ENCODE measurements at places on chromosomes 12 and 14.

DNA sequence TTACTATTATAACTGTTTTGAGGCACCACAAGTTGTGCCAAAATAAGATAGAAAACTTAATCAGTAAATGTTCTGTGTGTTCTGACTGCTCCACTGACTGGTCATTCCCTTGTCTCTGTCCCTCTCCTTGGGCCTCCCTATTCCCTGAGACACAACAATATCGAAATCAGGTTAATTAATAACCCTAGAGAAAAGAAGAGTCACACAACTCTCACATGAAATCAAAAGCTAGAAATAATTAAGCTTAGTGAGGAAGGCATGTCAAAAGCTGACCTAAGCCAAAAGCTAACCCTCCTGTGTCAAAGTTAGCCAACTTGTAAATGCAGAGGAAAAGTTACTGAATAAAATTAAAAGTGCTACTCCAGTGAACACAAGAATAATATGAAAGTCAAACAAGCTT lies 53.8 kb upstream of the CCDC196 start:
- no peak for DNase-seq

- DNase-seq, result no peak
Observed at GRCh38 chr12:84135586-84136279, 776.9 kb downstream of the SLC6A15 start.

DNA sequence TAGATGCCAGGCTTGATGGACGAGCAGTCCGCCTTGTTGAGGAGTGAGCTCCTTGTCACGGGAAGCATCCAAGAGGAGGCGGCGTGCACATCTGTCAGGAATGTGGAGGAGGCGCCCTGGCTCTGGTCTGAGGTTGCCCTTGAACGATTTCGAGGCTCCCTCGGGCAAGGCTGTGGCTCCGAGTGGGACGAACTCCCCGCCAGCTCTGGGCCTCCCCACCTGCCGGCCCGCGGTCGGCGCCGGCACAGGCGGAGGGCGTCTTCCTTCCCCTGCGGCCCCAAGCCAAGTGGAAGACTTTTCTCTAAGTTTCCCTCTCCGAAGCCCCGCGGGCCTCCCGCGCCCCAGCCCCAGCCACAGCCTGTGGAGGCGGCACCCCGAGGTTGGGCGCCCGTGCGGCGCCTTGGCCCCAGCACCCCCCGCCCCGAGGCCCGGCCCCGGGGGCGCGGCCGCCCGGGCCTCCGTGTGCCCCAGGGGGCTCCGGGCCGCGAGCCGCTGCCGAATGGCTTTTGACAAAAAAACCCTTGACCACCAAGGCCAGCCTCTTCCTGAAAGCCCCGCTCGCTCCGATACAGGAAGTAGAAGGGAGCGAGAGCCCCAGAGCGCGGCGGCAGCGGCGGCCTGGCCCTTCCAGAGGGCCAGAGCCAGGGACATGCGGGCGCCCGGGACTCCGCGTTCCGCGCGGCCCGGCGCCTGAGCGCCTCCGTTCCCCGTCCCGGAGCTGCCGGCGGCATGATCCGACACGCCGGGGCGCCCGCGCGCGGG lies at the start of gene RIN3:
RIN3 (plus strand) TSS at position 578 of the 762 bp plus-strand sequence; CDS start at position 730, 152 bp downstream.
- peak; percentile 26 for DNase-seq

DNA sequence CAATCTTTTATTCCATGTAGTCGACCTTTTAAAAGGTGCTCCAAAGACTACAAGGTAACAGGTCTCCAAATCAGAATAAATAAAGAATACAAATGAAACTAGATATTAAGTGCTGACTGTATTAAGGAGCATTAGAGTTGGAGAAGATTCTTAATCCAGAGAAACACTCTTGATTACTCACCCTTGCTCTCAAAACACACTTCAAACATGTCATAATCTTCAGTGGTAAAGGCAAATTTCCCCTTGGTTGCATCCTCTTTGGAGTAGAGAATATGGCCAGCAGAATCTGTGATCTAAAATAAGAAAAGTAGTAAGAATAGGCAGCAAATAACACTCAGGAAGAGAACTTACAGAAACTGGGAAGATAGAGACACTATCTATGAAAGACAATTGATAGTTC lies 24.6 kb downstream of the TMED10 start:
- no peak for DNase-seq

GRCh38 chr12:76346236-76346635 lies 2.0 kb downstream of the BBS10 start:
- no peak for DNase-seq

DNA sequence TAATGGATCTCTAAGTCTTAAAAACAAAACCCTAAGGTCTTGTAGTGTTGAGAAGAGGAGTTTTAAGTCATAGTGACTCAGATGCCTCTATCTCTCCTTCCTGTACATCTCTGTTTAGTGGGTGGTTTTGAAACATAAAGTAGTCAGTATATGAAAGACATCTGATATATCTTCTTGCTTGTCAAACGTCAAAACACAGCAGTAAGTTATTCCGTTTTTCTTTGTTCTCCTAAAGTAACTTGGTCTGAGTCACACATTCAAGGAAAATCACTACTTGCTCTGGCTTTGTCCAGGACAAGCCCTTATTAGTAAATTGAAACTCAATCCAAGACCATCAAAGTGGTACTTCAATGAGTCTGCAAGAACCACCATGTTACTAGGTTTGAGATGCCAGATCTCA lies 1172.5 kb downstream of the BCL11B start:
- no peak for DNase-seq

DNA sequence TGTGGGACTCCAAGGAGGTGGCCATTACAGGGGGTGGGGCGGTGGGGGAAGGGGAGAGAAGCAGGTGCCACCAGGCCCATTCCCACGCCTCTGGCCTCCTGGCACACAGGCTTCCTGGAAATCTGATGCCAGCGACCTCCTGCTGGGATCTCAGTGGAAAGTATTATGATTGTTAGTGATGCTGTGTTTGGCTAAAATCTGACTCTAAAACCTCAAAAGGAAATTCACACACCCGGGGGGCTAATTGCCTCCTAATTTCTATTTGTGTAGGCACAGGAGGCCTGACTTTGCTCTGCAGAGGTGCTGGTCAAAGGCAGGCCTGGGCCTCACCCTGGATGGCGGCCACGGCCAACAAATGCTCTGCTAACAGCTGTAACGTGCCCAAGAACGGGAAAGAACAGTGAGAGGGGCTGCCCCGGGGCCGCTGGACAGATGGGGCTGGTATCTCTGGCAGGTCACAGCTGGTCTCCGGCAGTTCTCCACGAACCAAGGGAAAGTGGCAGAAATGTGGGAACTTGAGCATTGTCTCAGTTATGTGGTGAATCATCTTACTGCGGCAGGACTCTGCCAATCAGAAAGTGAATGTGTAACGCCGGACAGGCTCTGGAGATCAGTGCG lies 14.3 kb downstream of the FAM181A start:
- DNase-seq, result no peak

- DNase-seq, result no peak
Observed at GRCh38 chr12:79973801-79974200, 38.9 kb upstream of the PPP1R12A start.

GRCh38 chr14:87388946-87389345 lies 604.0 kb downstream of the GALC start:
- DNase-seq, result no peak

DNA sequence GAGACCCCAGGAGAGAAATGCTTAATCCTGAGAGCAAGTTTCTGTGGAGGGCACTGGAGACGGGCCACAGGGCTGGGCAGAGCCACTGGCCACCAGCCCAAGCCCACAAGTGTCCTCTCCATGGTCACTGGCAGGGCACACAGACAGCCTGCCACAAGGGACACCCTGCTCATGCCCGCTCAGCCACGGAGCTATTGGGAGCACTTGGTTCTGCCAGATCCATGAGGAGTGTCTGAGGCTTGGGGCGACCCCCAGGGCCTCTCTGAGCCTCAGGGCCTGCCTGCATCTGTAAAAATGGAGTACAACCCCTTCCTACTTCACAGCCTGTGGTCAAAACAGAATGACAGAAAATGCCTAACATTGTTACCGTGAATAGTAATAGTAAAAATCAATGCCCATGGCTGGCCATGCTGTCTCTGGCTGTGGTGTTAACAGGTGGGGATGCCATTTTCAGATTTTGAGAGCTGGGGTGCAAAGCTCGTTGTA lies 3.2 kb downstream of the PGF start:
- DNase-seq, result no peak

DNA sequence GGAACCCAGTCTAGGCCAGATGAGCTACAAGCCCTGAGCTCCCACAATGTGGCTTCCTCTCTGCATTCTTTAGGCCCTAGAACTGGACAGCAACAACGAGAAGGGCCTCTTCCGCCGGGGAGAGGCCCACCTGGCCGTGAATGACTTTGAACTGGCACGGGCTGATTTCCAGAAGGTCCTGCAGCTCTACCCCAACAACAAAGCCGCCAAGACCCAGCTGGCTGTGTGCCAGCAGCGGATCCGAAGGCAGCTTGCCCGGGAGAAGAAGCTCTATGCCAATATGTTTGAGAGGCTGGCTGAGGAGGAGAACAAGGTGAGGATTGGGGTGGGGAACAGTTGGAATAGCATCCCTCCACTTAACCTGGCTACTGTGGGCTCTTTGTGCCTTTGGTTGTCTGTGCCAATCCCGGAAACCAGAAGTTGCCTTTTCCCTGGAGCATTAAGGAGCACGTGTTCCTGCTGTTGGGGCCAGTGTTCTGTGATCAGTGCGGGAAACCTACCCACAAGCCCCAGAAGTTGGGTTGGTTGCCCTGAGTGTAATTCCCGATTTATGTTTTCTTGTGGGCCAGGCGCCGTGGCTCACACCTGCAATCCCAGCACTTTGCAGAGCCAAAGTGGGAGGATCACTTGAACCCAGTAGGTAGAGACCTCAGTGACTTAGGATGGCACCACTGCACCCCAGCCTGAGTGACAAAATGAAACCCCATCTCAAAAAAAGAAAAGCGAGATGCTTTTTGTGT lies 6.4 kb downstream of the FKBP4 start:
- no peak for DNase-seq

- no peak for DNase-seq
Observed at GRCh38 chr12:16526693-16527092, 79.3 kb downstream of the LMO3 start.

GRCh38 chr14:84671776-84672175 lies 858.2 kb upstream of the FLRT2 start:
- no peak for DNase-seq

DNA sequence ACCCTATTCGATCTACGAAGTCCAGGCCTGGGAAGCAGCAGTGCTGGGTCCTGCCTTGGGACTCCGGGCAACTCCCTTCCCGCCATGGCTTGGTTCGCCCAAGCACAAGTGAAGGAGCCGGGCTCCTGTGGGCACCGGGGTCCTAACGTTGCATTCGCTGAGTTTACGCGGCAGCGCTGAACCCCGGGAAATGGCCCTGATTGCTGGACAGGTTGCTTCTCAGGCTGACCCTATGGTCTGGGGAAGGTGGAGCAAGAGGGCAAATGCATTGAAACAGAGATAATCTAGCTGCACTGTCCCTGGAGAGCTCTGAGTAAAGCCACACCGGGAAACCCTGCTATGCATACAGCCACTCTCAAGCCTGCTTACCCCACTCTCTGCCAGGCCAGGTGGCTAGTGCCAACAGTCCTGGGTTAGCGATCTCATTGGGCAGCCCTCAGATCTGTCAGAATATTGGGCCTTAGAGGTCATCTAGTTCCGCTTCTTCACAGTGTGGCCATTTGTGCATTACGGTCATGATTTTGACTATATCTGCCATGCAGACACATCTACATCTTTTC lies 11.3 kb downstream of the SYNE3 start:
- DNase-seq, result no peak

GRCh38 chr12:112855375-112855774 lies 51.4 kb upstream of the OAS1 start:
- no peak for DNase-seq

DNA sequence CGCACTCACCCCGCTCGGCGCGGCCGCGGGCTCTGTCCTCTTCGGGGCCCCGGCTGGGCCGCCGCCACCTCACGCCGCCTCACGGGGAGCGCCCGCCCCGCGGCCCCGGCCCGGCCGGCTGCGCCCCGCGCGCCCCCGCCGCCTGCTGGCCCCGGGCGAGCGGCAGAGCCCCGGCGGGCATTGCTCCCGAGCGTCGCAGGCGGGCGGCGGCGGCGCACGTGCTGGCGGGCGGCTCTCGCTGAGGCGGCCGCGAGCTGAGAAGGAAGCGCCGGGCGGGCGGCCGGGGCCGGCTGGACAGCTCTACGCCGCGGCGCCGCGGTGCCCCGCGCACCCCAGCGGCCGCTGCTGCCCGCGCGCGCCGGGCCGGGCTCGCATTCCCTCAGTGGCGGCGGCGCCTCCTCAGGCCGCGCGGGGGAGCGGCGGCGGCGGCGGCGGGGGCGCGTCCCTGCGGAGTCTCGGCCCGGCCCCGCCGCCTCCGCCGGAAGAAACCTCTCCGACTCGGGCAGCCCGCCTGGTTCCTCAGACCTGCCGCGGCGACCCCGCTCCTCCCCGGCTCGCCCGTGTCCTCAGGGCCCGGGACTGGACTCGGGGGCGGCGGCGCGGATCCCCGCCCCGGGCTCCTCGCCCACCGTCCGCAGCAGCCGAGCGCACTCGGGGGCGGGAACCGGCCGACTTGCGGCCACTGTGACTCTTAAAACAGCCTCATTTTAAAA lies at the start of gene PITPNM2:
PITPNM2 (minus strand) TSS at position 347 of the 713 bp plus-strand sequence. CDS start 116,500 bp downstream, outside the sequence.
- DNase-seq, result no peak

- DNase-seq, result no peak
Observed at GRCh38 chr14:54465654-54466053, 23.1 kb downstream of the GMFB start.

- DNase-seq, result no peak
Observed at GRCh38 chr12:32027684-32028365, 68.6 kb downstream of the RESF1 start.

DNA sequence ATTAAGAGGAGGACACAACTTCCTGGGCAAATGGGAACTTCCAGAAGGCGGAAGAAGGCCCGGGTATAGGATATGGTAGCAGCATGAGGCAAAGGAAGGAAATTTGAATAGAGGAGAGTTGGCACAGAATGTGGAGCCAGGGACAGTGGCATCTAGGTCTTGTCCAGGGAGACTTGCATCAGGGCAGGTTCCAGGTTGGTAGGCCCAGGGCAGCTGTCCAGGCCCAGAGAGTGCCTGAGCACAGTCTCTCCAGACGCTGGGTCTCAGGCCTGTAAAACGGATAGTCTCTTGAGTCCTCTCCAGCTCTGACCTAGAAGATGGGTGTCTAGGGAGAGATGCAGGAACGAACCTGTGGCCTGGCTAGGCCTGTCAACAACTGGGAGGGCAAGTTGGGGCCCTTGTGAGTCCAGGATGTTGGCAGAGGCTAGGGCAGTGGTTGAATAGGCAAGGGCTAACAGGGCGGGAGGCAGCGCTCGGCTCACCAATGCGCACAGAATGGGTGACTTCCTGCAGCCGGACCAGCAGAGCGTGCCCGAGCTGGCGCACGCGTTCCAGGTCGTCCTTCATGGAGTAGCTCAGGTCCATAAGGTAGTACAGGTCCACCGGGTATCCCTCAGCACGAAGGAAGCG lies 9.9 kb downstream of the ITGB7 start:
- DNase-seq, result no peak

DNA sequence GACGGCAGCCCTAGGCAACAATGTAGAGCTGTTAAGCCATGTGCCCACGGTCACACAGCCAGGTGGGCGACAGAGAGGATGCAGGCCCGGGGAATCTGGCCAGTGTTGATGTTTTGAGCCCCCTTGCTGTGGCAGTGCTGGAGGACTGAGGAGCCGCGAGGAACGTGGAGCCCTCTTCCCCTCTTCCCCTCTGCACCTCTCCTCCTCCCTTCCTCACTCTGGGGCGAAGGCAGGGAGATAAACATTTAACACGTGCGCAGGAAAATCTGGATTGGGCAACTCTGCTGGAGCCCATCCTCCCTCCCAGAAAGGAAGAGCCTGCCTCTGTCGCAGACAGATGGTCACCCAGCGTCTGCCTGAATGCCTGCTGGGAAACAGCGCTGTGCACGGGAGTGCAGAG lies 376.8 kb downstream of the FUT8 start:
- DNase-seq, result no peak

GRCh38 chr12:59843260-59843843 lies 247.5 kb downstream of the SLC16A7 start:
- no peak for DNase-seq

Data from stimulated activated CD4-positive, alpha-beta T cell treated with anti-CD3 and anti-CD28 coated beads, Interleukin-12 subunit alpha, Interleukin-12 subunit beta, amount 100 ng/mL, for 48 hours (primary cell).